ENCODE measurements at places on chromosomes 16 and 17.

- no peak for DNase-seq
Measured at GRCh38 chr17:67503184-67503583, 126.1 kb downstream of the PITPNC1 start.

GRCh38 chr16:70652322-70652721, 6.0 kb downstream of the IL34 start:
- DNase-seq, result no peak

DNA sequence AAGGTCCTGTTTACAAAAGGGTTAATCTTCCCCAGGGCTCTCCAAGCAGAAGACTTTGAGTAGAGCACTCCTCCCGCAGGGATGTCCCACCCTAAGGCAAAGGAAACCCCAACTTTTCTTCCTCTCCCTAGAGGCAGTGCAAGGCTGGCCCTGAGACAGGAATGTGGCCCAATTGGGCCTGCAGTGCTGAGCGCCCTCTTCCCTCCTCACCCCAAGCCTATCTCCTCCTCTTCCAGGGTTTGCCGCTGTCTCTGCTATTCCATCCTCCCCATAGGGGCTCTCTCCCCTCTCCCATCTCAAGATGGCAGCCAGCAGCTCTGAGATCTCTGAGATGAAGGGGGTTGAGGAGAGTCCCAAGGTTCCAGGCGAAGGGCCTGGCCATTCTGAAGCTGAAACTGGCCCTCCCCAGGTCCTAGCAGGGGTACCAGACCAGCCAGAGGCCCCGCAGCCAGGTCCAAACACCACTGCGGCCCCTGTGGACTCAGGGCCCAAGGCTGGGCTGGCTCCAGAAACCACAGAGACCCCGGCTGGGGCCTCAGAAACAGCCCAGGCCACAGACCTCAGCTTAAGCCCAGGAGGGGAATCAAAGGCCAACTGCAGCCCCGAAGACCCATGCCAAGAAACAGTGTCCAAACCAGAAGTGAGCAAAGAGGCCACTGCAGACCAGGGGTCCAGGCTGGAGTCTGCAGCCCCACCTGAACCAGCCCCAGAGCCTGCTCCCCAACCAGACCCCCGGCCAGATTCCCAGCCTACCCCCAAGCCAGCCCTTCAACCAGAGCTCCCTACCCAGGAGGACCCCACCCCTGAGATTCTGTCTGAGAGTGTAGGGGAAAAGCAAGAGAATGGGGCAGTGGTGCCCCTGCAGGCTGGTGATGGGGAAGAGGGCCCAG, 1.0 kb downstream of the PRRT2 start:
- no peak for DNase-seq

- DNase-seq, result no peak
Measured at GRCh38 chr16:14522671-14523070, 107.4 kb downstream of the PARN start.
